T-helper 22 cell (primary cell): ENCODE measurements at places on chromosomes 3 and 15.

DNA sequence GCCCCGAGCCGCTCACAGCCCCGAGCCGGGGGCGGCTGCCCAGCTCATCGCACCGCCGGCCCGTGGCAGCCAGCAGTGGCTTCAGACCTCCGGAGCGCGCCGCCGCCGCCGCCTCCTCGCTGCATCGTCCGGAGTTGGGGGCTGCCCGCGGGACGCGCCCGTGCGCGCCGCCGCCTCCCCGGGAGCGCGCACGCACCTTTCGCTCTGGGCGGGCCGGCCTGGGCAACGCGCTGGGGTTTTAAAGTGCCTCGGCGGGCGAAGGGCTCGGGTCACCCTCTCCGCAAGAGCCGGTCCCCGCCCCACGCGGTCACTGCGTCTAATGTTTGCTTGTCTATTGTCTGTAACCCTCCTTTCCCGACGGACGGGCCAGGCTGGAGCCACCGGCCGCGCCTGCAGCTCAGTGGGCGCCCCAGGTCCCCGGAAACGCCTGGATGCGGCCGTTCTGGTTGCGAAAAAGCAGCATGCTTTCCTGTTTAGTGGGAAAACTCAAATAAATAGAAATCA lies at the start of gene RYK:
Gene RYK (minus strand): TSS at position 143 of the 504 bp plus-strand sequence. CDS start 205 bp downstream, outside the sequence.
- peak; percentile 50 for DNase-seq

DNA sequence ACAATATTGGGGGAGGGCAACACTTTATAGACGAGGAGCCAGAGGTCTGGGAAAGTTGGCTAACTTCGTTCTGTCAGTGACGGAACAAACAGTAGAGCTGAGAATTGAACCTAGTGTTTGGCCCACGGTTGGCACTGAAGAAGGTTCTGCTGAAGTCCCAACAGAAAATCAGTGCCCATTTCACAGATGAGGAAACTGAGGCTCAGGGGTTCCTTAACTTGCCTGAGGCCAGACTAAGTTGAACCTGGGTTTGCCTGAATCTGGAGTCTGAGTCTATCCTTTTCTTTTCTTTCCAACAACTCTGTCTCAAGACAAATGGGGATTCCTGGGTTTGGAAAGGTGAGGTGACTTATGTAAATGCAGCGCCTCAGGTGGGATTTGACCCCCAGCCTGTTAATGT lies 55.1 kb downstream of the SLC6A6 start:
- DNase-seq = no peak

DNA sequence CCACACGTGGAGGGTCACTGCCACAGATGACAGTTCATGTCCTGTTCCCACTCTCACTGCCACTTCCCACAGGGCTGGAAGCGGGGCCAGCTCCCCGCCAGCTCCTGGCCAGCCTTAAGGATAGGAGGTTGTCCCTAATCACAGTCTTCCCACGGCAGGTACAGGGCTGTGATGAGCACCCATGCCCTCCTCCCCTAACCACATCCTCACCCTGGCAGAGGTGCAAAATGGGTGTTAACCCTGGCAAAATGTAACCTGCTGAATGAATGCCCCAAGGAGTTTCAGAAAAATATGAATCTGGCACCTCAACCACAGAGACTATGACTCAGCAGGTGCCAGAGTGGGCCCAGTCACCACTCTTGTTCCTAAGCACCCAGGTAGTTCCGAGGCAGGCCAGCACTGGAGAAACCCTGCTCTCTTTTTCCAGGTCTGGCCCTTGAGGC lies 185.1 kb upstream of the TPM1 start:
- DNase-seq = no peak

DNA sequence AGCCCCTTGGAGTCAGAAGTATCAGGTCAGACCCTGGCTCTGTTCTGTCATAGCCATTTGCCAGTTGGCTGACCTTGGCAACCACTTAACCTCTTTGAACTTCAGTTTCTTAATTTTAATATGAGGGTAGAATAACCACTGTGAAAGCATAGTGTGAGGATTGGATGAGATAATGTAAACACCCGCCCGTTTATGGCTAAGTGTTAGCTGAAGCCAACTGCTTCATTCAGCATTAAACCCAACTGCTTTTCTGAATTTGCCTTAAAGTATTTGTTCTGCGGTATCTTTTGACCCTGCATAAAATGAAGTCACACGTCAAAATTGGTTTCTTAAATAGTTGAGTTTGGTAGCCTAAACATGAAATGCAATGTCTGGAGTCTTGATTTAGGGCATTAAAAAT lies 121.5 kb upstream of the ABHD17C start:
- no peak for DNase-seq

- no peak for DNase-seq
These were observed 110.1 kb downstream of the MOBP start for GRCh38 chr3:39577541-39577940.

DNA sequence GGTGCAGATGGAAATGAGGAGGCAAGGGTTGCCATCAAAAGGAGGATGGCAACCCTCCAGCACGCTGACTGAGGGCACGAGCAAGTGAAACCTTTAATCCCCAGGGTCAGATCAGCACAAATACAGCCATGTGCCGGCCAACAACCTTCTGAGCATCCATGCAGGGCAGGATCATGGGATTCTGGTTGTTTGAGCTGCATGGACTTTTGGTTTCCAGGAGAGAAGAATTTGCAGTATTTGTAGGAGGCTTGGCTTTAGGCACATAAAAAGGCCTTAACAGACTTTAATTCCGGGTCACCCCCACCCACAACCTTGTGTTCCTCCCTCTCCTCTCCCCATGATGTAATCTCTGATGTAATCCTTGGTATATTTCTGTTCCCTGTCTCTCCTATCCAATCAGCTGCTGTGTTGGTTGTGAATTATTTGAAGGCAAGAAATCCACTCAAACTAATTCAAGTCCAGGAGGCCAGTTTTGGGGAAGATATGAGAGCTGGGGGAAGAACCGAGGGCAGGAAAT lies 254.3 kb downstream of the SHQ1 start:
- DNase-seq = no peak

- no peak for DNase-seq
These were observed 79.4 kb upstream of the ATP11B start for GRCh38 chr3:182713743-182714517.

DNA sequence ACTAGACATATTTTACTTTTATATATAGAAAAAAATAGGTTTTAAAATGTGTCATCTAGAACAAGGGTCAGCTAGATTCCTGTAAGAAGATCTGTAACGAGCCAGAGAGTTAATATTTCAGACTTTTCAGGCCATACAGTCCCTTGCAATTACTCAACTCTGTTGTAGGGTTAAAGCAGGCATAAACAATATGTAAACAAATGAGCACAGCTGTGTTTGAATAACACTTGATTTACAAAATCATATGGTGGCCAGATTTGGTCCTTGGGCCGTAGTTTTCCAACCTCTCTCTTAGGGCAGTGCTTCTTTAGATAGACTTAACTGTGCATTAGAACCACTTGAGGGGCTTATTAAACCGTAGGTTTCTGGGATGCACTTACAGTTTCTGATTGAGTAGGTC lies 19.6 kb downstream of the LRRC57 start:
- DNase-seq = no peak

GRCh38 chr3:45545476-45545875 lies 49.1 kb upstream of the LIMD1 start:
- DNase-seq = no peak

- no peak for DNase-seq
These were observed 229.8 kb downstream of the NFKBIZ start for GRCh38 chr3:102078854-102079808.

- no peak for DNase-seq
These were observed 103.8 kb downstream of the RBMS3 start for GRCh38 chr3:29384640-29385039.

DNA sequence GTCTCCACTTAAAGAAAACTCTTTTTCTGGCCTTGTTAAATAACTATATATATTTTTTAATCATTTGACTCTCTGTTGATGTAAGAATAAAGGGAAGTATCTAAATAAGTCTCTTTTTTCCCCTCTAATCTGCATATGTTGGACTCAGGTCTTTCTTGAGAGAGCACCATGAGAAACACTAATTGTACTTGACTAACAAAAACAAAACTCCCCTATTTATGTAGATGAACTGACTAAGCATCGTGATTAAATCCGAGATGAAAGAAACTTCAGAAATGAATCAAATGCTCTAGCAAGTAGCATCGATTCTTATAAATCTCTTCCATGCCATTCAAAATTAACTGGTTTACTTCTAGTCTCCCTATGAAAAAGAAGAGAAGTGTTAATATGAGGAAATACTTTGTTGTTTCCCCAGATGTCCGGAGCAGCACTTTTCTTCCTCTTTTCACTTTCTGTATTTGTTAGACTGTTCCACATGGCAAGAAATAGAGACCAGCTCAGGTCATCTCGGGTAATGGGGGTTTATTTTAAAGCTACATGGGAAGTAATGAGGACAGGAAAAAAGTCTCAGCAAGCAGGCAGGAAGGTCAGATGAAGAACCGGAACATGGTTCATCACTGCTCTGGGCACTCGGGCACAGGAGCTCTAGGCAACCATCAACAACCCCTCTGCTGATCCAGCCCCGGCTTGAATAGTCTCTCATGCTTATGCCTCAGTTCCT lies 288.3 kb downstream of the CNTN6 start:
- no peak for DNase-seq

GRCh38 chr15:32674681-32675080 lies 33.2 kb downstream of the SCG5 start:
- DNase-seq = no peak

DNA sequence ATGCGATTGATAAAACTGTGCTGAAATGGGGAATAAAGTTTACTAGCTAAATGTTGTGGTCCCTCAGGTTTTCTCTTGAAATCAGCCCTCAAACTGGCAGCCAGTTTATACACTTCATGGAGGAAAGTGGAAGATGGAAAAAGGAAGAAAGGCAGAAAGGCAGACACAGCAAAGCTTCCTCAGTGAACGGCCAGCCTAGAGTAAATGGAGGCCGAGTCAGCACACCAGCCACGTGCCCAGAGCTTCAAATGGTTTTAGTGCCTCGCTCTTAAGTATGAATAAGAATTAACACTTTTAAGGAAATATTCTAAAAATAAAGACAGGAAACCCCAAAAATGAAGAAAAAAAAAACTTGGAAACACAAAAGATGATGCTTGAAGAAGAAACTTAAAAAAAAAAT lies 48.3 kb downstream of the GNB4 start:
- DNase-seq = no peak

- no peak for DNase-seq
These were observed 2.4 kb upstream of the C3orf20 start for GRCh38 chr3:14672588-14672987.

DNA sequence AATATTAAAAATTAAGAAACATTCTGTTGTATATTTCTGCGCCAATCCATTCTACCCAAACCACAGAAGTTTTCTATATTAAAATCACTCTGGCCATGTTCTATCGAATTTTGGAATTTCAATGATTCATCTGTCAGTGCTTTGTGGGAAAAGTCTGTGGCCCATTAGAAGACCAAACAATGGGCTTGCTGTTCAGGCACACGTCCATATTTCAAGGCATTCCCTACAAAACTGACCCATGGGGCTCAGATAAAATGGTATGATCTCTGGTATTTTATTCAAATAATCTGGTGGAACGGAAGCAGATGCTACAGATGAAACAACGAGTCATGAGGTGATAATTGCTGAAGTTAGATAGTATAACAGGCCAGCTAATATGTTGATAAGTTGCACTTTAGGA lies 12.4 kb downstream of the NPHP3 start:
- no peak for DNase-seq

DNA sequence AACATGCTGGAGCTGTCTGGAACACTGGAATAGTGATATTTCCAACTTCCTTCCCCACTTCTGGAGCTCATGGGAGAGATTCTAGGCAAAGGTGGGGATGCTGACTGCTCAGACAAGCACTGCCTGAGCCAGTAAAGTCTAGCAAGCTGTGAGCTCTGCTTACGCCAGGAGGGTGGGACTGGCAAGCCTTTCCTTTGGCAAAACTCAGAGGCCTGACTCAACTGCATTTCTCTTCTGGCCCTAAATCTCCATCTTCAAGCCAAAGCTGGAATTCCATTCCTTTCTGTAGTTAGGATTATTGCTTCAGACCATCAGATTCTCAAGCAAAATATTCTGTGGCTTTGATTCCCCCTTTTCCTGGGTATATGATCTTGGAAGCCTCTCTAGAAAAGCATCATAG lies 20.3 kb upstream of the EPB42 start:
- DNase-seq = no peak

- no peak for DNase-seq
These were observed 2.6 kb downstream of the CILP start for GRCh38 chr15:65208647-65209046.

GRCh38 chr3:24151594-24151993 lies 206.5 kb downstream of the NR1D2 start:
- DNase-seq = no peak

DNA sequence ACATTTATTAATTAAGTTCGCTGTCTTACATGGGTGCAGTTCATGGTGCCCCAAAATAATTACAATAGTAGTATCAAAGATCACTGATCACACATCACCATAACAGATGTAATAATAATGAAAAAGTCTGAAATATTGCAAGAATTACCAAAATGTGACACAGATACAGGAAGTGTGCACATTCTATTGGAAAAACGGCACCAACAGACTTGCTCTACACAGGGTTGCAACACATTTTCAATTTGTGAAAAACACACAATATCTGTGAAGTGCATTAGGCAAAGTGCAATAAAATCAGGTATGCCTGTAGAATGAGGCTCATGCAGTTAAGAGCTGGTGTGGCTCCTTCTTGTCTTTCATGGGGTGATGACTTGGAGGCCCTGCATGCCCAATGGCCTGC lies 265.8 kb downstream of the RPLP1 start:
- DNase-seq = no peak

- DNase-seq = no peak
These were observed 1.2 kb downstream of the ERC2 start for GRCh38 chr3:56467108-56467507.

DNA sequence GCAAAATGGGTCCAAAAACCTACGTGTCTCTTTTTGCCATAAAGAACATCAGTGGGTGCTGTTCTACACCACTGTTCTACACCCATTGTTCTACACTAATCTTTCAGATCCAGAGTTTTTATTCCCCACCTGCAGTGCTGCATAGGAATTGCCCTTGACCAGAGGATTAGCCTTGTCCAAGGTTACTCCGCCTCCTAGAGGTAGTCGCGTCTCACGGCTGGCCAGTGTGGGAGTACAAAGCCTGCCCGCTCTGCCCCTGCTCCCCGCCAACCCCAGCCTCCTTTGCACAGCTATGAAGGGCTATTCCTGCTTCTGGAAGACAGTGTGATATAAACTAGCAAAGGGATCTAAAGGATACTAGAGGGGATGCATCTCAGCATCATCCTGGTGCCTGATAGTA lies 222.1 kb upstream of the LMCD1 start:
- DNase-seq = no peak

GRCh38 chr15:32794973-32795372 lies 77.2 kb downstream of the GREM1 start:
- no peak for DNase-seq

DNA sequence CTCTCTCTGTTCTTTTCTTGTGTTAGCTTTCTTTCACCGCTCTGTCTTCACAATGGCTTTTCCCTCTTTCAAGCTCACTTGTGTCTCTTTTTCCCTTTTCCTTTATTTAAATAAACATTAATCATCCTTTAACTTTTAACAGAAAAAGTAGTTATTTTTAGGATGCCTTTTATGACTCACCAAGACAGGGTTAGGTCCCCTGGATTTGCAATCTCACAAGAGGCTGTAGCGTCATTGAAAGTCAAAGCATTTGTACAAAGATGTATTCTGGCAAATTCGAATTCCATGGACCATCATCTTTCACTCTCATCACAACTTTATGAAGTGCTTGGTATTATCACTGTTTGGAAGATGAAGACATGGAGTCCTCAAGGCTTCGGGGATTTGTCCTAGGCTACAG lies 34.8 kb upstream of the MCTP2 start:
- no peak for DNase-seq

- no peak for DNase-seq
These were observed 41.3 kb downstream of the COL6A5 start for GRCh38 chr3:130386604-130387263.

- DNase-seq = no peak
These were observed 301.0 kb upstream of the SLCO3A1 start for GRCh38 chr15:91552555-91552954.
